H4 (cell line): ENCODE measurements at places on chromosomes 1 and 21.

GRCh38 chr1:43067977-43068751 is 103.9 kb downstream of the EBNA1BP2 start:
- DNase-seq, result no peak

DNA sequence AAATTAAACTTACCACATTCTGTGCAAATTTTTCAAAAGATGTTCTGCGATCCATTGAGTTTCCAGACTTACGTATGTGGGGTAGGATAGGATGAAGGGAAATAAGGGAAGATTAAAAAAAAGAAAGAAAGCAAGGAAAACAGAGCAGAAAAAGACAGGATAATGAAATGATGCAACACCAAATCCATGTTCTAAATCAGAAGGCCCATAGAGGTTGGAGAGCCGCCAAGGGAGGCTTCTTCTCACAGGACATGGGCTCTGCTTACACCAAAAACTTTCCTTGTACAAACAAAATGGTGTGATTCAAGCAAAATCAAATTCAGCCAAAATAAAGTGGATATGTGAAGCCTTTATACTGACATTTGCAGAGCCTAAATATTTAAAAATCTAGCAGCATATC is 189.5 kb upstream of the GREM2 start:
- no peak for DNase-seq

- DNase-seq, result no peak
These were observed 8.9 kb downstream of the PLA2G2F start for GRCh38 chr1:20147846-20148570.

- DNase-seq, result no peak
These were observed 28.7 kb upstream of the POU2F1 start for GRCh38 chr1:167191958-167192357.

- DNase-seq, result no peak
These were observed 253.8 kb upstream of the RAB4A start for GRCh38 chr1:229017091-229017490.

DNA sequence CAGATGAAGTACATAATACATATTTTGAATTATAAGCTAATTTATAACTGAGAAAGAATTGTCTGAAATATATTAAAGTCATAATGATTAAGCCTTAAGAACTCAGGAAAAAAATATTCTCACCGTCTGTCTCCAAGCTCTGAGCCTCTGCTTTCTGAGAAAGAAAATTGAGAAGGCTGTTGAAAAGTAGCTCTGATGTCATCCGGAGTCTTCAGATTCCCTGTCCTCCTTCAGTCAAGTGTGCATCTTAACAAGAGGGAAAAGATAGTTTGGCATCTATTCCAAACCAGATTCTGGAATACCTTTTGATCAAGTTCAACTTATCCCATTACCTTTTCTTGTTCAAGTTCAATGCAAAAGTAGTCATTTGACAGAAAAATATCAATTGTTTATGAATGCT is 50.6 kb downstream of the NRIP1 start:
- no peak for DNase-seq

DNA sequence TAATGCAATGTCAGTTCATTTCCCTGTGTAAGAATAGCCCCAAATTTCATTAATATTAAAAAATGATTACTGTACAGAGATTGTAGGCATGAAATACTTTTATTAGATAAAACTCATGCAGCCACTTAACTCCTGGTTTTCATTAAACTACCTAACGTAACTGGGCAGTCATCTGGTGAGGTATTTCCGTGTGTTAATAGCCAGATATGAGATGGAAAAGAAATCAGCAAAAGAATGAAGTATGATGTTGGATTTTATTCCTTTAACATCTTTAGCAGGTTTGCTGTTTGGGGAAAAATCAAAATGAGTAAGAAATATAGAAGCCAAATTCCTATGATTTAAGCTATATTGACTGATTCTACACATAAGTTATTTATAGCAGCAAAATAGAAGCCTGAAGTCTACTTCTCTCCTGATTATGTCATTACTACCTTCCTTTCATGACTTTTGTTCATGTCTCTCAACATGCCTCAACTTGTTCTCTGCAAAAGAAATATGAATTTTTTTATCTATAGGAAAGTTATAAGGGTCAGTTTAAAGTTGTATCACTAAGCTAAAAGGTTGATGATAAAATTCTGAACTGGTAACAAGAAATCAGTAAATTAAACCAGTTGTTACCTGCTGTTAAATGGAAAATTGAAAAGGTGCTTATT is 42.6 kb downstream of the CCDC18 start:
- no peak for DNase-seq
